ENCODE measurements at places on chromosomes 6 and 20.

- H3K4me1 ChIP-seq, result no peaks in the 10 kb centered on the region
- DNase-seq, result no peak
- no peaks in the 10 kb centered on the region for H3K27me3 ChIP-seq
These were observed 51.4 kb downstream of the IBTK start for GRCh38 chr6:82196161-82196560.

DNA sequence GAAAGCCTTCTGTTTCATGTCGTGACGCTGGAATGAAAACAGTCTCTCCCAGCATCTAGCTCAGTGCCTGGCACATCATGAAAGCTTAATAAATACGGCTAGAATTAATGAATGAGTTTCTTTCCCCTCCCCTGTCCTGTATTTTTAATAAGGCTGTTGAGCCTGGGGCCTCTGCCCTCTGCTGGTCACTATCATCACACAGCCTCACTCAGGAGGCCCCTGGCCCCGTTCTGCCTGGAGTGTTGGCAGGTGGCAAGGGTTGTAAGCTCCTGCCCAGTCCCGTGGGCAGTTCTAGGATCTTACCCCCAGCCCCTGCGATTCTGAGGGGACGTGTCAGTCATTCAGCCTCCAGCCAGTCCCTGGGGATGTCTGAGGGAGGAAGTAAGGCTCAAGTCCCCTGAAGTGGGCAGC, 41.4 kb downstream of the PHACTR3 start:
- H3K27ac ChIP-seq, result no peak overlapping the region
- H3K4me3 ChIP-seq, result no peak overlapping the region
- DNase-seq, result no peak
- peaks cover 2% of the 10 kb centered on the region for H3K36me3 ChIP-seq
- no peaks in the 10 kb centered on the region for H3K4me1 ChIP-seq

- peaks cover 6% of the 10 kb centered on the region for H3K27me3 ChIP-seq
- H3K4me1 ChIP-seq, result peaks cover 5% of the 10 kb centered on the region
- peak overlapping the region; percentile 73 for H3K4me3 ChIP-seq
- DNase-seq, result no peak
- no peaks in the 10 kb centered on the region for H3K36me3 ChIP-seq
- no peak overlapping the region for H3K27ac ChIP-seq
These were observed 835 bp downstream of the PRR18 start for GRCh38 chr6:166307082-166308032.

GRCh38 chr6:26553264-26553634, 15.1 kb downstream of the HMGN4 start:
- DNase-seq, result peak; percentile 77
- no peaks in the 10 kb centered on the region for H3K27me3 ChIP-seq
- no peaks in the 10 kb centered on the region for H3K36me3 ChIP-seq
- H3K4me1 ChIP-seq, result peaks cover 17% of the 10 kb centered on the region
- H3K27ac ChIP-seq, result no peak overlapping the region

- H3K4me1 ChIP-seq, result peaks cover 15% of the 10 kb centered on the region
- peak overlapping the region; percentile 56 for H3K27ac ChIP-seq
- DNase-seq, result no peak
- H3K36me3 ChIP-seq, result peaks cover 6% of the 10 kb centered on the region
- H3K4me3 ChIP-seq, result no peak overlapping the region
- no peaks in the 10 kb centered on the region for H3K27me3 ChIP-seq
These were observed 13.4 kb downstream of the CASP8AP2 start for GRCh38 chr6:89843070-89843469.

DNA sequence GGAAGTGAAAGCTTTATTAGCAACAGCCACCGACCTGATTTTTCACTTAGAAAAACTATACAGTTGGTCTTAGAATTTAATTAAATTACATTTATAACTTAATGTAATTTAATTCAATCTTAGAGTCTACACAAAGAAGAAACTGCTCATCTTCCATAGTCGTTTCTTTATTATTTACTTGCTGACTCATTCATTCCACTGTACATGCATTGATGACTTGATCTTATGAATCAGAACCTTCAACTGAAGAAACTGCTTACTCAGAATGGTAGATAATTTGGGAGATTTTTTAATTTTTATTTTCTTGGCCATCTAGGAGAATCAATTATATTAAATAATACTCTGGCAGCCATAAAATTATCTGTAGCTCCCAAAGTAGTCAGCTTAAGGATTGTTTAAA, 1021.6 kb upstream of the FLRT3 start:
- no peaks in the 10 kb centered on the region for H3K4me1 ChIP-seq
- no peak for DNase-seq
- H3K4me3 ChIP-seq, result no peak overlapping the region
- H3K27me3 ChIP-seq, result no peaks in the 10 kb centered on the region
- no peak overlapping the region for H3K27ac ChIP-seq

Measured in memory B cell (primary cell).